ENCODE measurements at places on chromosomes 4 and X.

DNA sequence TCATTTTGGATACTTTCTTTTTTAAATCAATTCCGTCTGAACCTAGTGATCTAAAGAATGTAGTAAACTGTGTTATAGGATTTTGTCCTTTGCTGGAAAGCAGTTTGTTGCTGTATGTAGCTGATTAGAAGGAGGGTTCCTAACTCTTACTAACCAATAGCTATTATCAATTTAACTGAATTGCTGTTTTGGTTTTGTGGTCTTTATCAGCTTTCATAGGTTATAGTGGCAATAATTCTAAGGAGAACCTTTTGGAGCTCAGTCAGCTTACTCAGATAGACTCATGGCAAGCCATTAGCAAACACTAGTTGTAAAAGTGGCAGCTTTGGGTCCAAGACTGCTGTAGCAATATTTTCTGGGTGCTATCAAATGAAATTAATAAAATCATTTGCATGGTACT, 29.6 kb downstream of the SH3BGRL start:
- DNase-seq = no peak

DNA sequence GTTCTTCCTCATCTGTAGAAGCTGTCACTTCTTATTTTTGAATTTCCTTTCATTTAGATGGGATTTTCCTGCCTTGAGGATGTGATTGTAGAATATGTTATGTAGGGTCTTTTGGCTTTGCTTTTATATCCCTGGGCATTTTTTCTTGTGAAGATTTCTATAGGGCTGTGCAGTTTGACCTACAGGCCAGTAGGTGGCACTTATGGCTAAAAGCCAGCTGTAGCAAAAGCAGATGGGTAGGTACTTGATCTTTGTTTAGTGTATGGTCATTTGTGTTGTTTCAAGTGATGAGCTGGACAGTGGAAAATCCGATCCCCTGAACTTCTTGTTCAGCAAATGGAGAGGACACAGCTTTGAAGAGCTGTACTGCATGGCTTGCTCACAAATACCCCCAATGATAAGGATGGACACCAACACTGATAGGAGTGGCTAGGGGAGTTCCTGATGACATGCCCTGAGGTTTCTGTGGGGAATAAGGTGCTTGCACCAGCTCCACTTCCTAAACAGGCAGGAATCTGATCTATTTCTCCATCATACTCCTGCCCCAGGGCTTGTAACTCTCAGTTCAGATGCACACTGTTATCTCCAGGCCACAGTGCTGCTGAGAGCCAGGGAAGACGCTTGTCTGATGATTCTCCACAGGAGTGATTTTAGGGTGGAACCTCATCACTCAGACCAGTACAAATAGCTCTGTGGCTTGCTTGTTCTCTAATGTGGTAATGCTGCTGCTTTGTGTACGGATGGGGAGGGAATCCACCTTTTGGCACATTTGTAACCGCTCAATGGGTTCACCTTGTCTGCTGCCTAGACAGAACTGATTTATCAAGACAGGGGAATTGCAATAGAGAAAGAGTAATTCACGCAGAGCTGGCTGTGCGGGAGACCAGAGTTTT, 417.1 kb upstream of the MAGEB16 start:
- DNase-seq = no peak

DNA sequence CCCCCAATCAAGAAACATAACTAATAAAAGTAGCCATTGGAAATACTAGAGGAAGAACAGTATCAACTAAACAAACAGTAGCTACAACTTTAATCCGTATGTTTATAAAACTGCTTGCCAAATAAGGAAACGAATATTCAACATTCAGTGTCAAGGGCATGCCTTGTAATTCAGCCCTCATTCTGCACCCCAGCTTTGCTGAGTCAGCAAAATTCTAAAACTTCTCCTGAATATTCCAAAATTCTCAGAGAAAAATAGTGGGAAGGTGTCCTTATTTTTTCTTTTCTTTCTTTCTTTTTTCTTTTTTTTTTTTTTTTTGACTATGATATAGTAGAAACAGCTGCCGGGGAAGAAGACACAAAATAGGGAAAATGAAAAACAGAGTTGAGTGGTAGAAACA, 344.8 kb upstream of the MAGEC2 start:
- DNase-seq = no peak

- no peak for DNase-seq
Observed at GRCh38 chr4:89249716-89250361, 57.8 kb downstream of the GPRIN3 start.

- DNase-seq = no peak
Observed at GRCh38 chrX:98448524-98448923, 1564.8 kb downstream of the RPA4 start.

GRCh38 chr4:40613456-40613855, 16.2 kb downstream of the RBM47 start:
- no peak for DNase-seq

DNA sequence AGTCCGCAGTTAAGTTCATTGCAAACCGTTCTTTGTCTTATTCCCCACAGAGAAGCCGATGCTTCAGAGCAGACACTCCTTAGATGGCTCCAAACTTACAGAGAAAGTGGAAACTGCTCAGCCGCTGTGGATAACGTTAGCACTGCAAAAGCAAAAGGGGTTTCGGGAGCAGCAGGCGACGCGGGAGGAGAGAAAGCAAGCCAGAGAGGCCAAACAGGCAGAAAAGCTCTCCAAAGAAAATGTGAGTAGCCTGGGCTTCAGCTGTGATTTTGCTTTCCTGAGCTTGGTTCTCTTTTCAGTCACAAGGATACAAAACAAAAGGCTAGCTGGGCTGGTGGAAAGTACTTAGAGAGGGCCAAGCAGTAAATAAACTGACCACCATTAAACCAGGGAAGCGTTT, 64.0 kb downstream of the AASDH start:
- no peak for DNase-seq

DNA sequence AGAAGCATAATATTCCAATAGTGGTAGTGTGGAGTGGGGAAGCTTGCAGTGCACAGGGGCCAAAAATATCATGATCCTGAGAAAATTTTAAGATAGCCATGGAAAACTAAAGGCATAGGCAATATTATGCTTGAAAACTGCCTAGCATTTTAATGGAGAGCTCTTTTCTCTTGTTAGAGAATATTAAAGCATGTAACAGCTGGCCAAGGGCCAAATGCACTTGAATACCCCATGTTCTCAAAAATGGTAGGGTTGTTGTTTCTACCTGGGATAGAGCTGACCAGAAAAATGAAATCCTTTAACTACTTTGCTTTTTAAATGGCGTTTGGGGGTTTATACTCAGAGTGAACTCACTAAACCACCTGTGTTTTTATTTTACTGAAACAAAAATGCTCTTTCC, 739.6 kb upstream of the SLIT2 start:
- DNase-seq = no peak

GRCh38 chrX:68753218-68753617, 75.6 kb upstream of the EFNB1 start:
- DNase-seq = no peak

- DNase-seq = no peak
Observed at GRCh38 chr4:40240040-40240653, 43.3 kb downstream of the RHOH start.

DNA sequence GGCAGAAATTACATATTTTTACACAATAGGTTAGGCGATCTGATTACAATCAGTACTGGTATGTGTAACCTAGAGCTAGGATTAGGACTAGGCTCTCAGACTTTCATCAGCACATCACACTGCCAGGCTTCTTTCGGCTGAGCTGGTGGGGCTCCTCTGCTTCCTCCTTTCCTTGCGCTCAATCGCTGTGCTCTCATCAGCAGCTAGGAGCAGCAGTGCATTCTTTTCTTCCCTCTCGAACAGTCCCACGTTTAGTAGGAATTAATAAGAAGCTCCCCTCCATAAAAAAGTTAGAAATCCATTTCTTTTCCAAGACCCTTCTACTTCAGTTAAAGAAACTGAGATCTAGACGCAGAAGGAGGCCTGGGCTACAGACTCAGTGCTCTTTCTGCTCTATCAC, 350.4 kb downstream of the SPRY1 start:
- no peak for DNase-seq
